Hair follicular keratinocyte (primary cell): ENCODE measurements at places on chromosomes 6 and 20. TPM values are rescaled to one million over a fixed set of nuclear protein-coding genes. Genes with fewer than 3 reads are reported as not detected.

KIF25 gene
- total RNA-seq, result not detected in 2 replicates

FAM83D gene
- total RNA-seq, result 17.0 and 68.2 TPM in 2 replicates

NCOA6 gene
- 6.2 and 11.9 TPM in 2 replicates for total RNA-seq

HSF2 gene
- total RNA-seq, result 7.7 and 8.7 TPM in 2 replicates

ADGRF1 gene
- 11.7 and 12.9 TPM in 2 replicates for total RNA-seq

SGK2 gene
- not detected in 2 replicates for total RNA-seq
